ENCODE measurements at places on chromosomes 6 and 20. TPM values are rescaled to one million over a fixed set of nuclear protein-coding genes. Genes with fewer than 3 reads are reported as not detected.

TGM3 gene
- total RNA-seq: 0.82 TPM

RAB23 gene
- 6.3 TPM for total RNA-seq

DNA sequence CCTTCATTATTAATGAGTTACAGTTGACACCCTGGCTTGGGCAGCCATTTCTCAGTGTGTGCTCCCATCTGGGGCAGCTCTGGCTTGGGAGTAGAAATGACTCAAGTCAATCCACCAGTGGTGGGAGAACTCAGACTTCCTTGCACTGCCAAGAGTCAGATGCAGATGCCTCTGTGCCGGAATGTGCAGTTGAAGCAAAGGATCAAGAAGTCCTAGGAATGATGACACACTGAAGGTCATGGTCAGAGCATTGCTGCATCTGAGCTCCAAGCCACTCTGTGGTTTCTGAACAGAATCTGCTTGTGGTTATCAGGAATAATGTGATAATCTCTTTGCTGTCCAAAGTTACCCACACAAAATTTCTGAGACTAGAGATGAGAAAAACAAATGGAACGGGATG, 19.5 kb upstream of the PAX1 start:
- no peaks in the 10 kb centered on the region for H3K27me3 ChIP-seq
- H3K27ac ChIP-seq: no peak overlapping the region
- no peaks in the 10 kb centered on the region for H3K4me1 ChIP-seq
- H3K36me3 ChIP-seq: no peaks in the 10 kb centered on the region
- no peak overlapping the region for H3K4me3 ChIP-seq

GRCh38 chr6:19446570-19446969, 390.6 kb upstream of the ID4 start:
- H3K27ac ChIP-seq: no peak overlapping the region
- no peaks in the 10 kb centered on the region for H3K36me3 ChIP-seq
- H3K4me3 ChIP-seq: no peak overlapping the region
- no peaks in the 10 kb centered on the region for H3K4me1 ChIP-seq
- DNase-seq: no peak

- H3K36me3 ChIP-seq: no peaks in the 10 kb centered on the region
- no peaks in the 10 kb centered on the region for H3K27me3 ChIP-seq
- no peak overlapping the region for H3K4me3 ChIP-seq
- no peaks in the 10 kb centered on the region for H3K4me1 ChIP-seq
These were observed 188.6 kb downstream of the GJA10 start for GRCh38 chr6:90082847-90083246.
